OCI-M1 (cell line): ENCODE measurements at places on chromosomes 16 and 17.

- no peak for DNase-seq
Observed at GRCh38 chr17:29141514-29141876, 38.7 kb downstream of the MYO18A start.

DNA sequence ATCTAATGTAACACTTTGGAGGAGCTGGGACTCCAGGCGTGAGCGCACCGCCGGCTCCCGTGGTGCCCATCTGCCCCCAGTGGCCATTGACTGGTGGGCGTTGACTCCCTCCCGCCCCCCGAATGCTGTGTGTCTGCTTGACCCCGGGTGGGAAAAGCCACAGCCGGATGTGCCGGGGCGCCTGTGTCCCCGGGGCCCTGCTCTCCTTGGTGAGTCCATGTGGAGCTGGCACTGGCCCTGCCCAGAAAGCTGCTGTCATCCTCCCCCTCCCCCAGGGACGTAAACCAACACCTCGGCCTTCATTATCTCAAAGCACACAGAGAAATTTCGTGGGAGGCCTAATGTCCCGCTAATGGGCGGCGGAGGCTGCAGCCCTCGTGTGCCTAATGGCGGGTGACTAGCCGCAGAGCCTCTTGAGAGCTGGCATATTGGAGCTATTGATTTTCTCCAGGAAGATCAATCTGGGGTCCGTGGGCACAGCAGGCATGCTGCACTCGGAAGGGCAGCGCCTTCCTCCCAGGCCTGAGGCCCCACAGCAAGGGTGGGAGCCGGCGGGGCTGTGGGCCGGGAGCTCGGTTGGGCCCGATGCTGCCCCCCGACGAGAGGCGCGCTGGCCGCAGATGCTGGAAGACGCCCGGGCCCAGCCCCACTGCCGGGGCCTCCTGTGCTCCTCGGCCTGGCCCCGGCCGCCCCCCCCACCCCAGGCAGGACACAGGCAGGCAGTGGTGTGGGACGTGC lies 4.0 kb upstream of the PERCC1 start:
- no peak for DNase-seq

DNA sequence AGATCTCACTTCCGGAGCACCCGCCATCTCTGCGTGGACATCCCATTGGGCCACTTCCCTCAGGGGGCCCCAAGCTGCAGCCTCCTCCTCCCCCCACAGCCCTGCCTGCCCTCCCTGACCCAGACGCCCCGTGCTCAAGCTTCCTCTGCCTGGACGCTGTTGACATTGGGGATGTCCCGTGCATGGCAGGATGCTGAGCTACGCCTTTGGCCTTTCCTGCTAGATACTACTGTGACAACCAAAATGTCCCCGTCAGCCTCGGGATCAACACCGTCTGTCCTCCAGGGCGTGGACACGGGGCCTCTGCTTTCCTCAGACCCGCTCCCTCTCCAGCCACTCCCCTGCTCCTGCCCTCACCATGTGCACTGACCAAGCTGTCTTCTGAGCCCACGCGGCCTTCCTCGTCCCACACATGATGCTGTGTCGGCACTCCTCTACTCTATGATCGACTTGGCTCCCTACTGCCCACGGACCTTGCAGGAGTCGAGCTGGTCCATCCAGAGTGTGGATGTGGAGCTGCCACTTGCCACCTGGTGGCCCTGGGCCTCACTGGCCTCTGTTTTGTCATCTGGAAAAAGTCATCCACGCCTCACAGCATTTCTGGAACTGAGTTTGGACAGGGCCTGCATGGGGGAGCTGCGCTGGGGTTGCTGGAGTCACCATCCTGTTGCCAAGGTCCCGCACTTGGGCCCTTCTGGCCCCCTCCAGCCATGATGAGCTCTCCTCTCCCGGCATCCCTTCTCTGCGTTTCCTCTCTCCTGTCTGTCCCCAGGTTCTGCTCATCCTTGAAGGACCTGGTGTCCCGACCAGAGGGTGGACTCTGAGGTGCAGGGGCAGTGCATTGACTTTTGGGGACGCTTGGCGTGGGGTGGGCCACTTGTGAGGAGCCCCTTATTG lies 221.7 kb upstream of the CIBAR2 start:
- DNase-seq: no peak

DNA sequence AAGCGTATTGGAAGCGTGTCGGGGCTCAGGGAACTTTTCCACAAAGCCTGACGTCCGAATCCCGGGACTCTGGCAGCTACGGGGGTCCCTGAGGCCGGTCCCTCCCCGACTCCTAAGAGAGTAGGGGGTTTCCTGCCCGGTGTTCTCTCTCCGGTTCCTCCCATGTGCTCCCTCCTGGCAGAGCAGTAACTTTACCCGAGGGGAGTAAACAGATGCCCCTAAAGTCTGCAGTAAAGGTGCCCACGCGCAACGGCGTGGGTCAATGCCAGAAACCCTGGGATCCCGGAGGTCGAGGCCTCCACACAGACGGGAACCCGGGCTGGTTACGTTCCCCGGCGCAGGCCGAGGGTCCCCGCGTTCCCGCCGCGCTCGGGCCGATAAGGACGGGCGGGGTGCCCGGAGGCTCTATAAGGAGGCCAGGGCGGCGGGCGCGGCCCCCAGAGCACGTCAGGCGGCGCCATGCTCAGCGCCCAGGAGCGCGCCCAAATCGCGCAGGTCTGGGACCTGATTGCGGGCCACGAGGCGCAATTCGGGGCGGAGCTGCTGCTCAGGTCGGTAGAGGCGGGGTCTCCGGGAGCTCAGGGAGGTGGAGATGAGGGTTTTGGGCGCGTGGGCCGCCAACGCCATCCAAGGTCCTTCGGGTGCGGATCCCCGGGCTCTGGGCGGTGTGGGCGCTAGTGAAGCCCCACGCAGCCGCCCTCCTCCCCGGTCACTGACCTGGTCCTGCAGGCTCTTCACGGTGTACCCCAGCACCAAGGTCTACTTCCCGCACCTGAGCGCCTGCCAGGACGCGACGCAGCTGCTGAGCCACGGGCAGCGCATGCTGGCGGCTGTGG lies at the start of gene HBM:
TSS of gene HBM (plus strand) at position 440 of the 836 bp plus-strand sequence. CDS start at position 460, 20 bp downstream.
- DNase-seq: no peak

- DNase-seq: peak; percentile 87
Observed at GRCh38 chr17:32350666-32351418, 885 bp downstream of the ZNF207 start.

DNA sequence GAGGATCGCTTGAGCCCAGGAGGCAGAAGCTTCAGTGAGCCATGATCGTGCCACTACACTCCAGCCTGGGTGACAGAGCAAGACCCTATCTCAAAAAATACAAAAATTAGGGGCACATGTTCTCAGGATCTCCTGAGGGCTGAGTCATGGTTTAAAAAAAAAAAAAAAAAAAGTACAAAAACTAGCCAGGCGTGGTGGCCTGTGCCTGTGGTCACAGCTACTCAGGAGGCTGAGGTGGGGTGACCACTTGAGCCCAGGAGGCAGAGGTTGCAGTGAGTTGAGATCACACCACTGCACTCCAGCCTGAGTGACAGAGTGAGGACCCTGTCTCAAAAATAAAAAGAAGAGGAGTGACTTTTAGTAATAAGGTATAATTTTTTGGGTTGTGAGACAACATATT lies 16.9 kb downstream of the BLMH start:
- DNase-seq: no peak

DNA sequence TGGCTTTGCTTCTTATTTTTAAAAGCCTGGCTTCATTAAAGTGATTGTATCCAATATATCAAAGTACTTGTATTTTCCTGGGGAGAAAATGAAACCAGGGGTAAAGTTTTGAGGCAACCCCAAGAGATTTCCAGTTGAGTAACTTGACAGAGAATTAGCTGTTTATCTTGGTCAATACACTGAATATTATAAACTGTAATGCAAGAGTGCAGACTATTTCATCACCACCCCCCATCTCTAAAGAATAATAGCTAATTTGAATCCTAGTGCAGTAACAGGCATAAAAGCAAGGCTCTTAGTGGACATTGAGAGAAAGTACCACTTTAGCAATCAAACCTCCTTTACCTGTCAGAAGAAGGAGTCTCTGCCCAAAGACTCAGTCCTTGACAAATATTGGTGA lies 27.0 kb downstream of the IRX6 start:
- DNase-seq: no peak

GRCh38 chr16:87586201-87586782 lies 16.0 kb upstream of the JPH3 start:
- DNase-seq: no peak

- no peak for DNase-seq
Observed at GRCh38 chr16:50802961-50803360, 61.1 kb downstream of the CYLD start.

DNA sequence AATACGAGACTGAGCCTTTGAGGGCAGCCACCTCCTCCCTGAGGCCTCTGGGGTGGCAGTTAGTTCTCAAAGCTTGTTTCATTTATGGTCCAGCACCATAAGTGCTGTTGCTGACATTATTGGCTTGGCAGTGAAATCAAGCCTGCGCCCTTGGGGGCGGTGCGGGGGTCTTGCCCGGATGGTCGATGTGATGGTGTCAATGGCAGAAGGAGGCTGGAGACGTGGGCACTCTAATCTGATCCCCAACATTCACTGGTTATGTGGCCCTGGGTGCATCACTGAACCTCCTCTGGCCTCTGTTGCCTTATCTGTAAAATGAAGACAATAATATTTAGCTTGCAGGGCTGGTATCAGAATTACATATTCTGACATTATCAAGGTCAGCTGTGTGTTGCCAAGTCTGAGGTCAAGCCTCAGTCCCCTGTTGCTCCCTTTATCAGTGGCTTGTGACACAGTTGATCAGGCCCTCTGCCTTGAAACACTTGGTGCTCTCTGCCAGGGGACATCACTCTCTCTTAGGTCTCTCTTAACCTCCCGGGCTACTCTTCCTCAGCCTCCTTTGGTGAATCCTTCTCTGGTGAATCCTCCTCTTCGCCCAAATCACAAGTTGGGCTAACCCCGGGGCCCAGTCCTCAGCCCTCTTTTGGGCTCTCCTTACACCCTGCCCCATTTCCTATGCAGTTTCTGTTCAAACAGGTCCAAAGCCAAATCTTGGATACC lies 11.8 kb upstream of the TMEM220 start:
- no peak for DNase-seq

- no peak for DNase-seq
Observed at GRCh38 chr16:72191551-72191950, 19.6 kb upstream of the PMFBP1 start.

- DNase-seq: no peak
Observed at GRCh38 chr17:74516561-74517328, 14.5 kb downstream of the CD300LB start.

- no peak for DNase-seq
Observed at GRCh38 chr16:20147091-20147490, 73.4 kb upstream of the GPR139 start.

DNA sequence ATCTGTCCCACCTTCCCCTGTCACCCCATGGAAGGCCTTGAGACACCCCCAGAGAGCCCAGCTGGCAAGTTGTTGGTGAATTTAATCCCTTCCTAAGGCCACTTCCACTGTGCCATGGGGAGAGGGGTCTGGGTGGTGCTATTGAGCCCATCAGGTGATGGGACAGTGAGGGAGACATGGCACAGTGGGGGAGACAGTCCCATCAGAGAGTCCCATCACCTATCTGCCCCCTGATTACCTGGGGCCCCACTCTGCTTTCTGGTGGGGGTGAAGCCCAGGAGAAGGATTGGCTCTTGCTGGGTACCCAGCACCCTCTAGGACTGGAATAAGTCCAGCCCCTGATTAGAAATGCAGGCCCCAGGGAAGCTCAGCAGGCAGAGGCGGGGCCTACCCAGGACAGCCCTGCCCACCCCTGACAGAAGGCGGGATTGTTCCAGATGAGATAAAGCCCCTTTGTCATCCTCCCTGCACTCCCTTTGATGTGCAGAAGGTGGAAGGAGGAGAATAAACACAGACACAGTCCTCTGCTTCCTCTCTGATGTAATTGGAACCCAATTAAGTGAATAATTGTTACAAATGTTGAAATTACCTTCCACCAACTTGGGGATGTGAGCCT lies 18.9 kb downstream of the TMEM132E start:
- peak; percentile 68 for DNase-seq

GRCh38 chr16:5885521-5885920 lies 787.9 kb upstream of the EEF2KMT start:
- no peak for DNase-seq

DNA sequence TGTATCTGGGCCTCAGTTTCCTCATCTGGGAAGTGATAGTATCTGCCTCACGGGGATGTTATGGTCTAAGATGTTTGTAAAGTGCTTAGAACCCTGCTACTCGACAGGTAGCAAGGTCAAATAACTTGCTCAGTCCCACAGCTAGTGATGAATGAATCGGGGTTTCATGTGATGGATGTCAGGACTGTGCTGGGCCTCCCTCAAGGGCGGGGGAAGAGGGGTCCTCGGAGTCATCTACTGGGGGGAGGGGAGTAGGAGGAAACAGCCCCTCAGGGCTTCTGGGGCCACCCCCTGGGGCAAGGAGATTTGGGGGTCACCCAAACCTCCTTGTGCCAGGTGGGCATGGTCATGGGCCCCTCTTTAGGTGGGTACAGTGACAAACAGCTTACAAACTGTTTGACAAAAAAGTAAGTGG lies 732 bp downstream of the PNPO start:
- no peak for DNase-seq

DNA sequence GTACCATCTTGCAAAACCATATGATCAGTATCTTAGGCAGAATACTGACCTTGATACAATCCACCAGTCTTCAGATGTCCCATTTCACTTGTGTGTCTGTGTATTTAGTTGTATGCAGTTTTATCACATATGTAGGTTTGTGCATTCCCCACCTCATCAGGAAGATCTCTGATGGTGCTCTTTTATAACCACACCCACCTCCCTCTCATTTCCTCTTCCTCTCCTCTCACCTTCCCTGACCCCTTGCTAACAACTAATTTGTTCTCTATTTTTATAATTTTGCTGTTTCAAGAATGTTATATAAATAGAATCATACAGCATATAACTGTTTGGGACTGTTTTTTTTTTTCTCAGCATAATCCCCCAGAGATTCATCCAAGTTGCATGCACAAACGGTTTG lies 52.0 kb upstream of the ACSM2B start:
- peak; percentile 6 for DNase-seq

DNA sequence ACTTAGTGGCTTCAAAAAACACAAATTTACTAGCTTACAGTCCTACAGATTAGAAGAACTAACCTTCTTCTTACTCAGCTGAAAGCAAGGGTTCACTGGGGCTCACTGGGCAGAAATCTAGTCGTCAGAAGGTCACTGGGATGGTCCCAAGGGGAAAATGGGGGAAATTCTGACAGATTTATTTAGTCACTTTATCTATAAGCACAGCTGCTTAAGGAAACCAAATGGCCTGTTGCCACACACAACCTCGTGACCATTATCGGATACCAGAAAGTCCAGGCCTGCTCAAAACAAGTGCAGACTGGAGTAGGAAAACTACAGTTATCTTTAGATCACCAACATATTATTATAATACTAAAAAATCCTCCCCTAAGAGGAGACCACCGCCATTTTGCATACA lies 374.6 kb upstream of the ASIC2 start:
- peak; percentile 82 for DNase-seq

- no peak for DNase-seq
Observed at GRCh38 chr16:21242756-21243155, 9.3 kb downstream of the ANKS4B start.

- peak; percentile 18 for DNase-seq
Observed at GRCh38 chr17:74430706-74431567, 951 bp upstream of the GPRC5C start.

GRCh38 chr17:72307836-72308235 lies 187.0 kb downstream of the SOX9 start:
- DNase-seq: no peak

- DNase-seq: no peak
Observed at GRCh38 chr17:81648707-81649085, 7.6 kb downstream of the PDE6G start.

- DNase-seq: no peak
Observed at GRCh38 chr17:3026856-3027751, 36.3 kb downstream of the OR1D5 start.
